Left ventricle myocardium superior (tissue), 1 donor: ENCODE measurements at places on chromosomes 2 and 18.

- DNase-seq, result peak; percentile 89
Observed at GRCh38 chr2:43018179-43019024, 208.0 kb downstream of the ZFP36L2 start.

GRCh38 chr2:163734881-163735684 lies 725 bp downstream of the FIGN start:
- no peak for DNase-seq

DNA sequence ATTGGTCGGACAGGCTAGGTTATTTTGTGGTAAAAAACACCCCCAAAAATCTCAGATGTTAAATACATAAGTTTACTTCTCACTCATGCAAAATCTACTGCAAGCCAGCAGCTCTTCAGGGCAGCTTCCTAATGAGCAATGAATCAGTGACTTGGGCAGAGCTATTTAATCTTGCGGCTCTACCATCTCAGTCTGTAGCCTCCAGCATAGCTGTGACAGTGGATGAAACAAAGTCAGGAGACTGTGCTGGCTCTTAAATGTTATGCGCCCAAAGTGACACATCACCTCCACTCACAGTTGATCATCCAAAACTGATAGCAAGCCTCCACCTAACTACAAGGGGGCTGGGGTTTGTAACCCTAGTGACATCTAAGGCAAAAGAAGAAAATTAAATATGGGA lies 571.9 kb downstream of the METTL4 start:
- no peak for DNase-seq

DNA sequence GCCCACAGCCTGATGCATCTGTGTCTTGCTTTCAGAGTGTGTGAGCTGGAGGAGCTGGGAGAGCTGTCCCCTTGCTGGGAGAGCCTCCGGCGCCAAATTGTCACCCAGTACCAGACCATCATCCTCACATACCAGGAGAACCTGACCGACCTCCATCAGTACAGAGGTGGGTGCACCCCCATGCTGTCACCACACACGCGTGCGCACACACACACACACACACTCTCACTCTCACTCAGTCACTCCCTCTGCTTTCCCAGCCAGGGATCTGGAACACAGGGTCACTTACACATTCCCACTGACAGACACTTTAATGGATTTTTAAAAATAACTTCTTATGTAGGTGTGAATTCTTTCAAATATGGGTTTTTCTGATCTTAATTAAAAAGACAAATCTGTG lies 64.5 kb downstream of the COA5 start:
- DNase-seq, result no peak

GRCh38 chr2:35614640-35615039 lies 740.9 kb upstream of the CRIM1 start:
- no peak for DNase-seq

DNA sequence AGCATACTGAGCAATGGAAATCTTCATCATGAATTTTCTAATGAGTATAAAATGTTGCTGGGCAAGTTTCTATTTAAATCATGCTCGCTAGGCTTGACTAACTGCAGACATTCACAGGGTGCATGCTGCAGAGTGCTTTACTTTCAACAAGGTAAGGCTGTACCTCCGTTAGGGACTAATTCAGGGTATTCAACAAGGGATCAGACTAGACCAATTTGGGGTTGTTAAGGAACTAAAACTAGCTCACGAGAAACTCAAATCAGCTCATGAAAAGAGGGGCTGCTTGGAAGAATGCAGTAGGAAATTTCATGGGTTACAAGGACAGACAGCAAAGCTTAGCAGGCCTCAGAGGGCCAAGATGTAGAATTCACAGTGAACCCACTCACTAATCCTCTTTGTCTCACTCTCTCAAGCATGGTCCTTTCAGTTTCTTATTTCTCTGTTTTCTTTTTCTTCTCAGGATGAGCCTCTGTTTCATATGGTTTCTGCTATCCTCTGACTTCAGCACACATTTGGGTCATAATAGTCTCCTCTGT lies 2.2 kb downstream of the MYO3B start:
- DNase-seq, result no peak

DNA sequence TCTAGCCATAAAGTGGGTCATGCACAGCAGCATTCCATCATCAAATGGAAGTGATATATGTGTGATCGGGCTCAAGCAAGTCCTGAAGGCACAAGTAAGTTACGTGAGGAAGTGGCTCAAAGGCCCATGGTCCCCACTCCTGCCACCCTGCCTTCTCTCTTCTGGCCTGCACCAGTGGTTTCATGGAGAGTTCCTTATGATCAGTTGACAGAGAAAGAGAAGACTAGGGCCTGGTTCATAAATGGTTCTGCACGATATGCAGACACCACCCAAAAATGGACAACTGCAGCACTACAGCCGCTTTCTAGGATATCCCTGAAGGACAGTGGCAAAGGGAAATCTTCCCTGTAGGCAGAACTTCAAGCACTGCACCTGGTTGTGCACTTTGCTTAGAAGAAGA lies 412.6 kb upstream of the SMIM21 start:
- no peak for DNase-seq

DNA sequence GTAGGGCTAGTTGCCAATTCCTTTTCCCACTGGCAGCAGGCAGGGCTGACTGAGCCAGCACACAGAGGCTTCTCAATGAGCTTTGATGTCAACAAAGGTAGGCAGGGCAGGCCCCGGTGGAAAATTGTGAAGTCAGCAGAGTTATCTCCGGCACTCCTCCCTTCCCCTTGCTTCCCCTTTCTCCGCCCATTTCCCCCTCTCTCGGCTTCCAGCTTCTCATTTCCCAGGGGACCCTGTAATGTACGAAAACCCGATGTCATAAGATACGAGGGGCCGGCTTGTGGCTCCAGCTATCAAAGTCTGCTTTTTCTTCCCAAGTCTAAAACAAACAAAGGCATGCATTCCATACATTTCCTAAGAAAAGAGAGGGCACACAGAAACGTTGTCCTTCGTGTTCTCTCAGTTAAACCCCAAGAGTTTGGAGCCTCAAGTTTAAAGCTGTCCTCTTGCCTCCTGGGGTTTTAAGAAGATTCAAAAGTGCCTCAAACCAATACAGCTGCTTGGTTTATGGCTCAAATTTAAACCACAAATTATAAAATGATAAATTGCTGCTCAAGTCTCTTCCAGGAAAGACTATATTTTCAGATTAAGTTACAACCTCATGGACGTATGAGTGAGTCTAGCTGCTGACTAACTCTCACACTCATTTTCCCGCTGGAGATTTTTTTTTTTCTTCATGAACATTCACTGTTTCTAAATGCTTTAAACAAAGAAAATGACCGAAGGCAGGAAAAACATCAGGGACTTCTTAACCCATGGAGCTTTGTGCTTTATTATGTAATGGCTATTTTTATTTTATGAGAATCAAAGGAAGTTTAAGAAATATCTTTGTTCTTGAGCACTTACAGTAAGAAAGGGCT lies 27.2 kb upstream of the EML4 start:
- peak; percentile 58 for DNase-seq

- DNase-seq, result no peak
Observed at GRCh38 chr2:171393487-171393886, 40.3 kb downstream of the METTL8 start.

- peak; percentile 54 for DNase-seq
Observed at GRCh38 chr2:215435280-215435869, 493 bp downstream of the FN1 start.

GRCh38 chr2:127044977-127045661 lies 61.8 kb downstream of the BIN1 start:
- peak; percentile 26 for DNase-seq

- no peak for DNase-seq
Observed at GRCh38 chr2:160694631-160695030, 201.0 kb upstream of the RBMS1 start.

- DNase-seq, result no peak
Observed at GRCh38 chr2:10833021-10833420, 20.4 kb upstream of the PDIA6 start.

GRCh38 chr2:75098856-75099255 lies 100.5 kb downstream of the TACR1 start:
- DNase-seq, result no peak

DNA sequence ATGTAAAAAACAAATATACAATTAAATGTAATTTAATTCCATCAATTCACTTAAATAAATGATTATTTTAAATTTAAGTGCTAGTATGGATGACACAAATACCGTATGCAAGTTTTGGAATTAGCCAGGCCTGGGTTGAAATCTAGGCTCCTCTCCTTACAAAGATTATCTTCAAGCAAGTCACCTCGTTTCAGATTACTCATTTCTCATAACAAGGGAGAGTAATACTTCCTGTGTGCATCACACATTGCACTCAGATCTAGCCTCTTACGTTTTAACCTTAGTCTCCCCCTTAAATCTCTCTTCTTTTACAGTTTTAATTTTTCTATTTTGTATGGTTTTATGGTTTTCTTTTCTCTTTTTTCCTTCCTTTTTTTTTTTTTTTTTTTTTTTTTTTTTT lies 1475.9 kb upstream of the NXPH2 start:
- no peak for DNase-seq

- DNase-seq, result no peak
Observed at GRCh38 chr18:13440277-13441248, 222.0 kb downstream of the LDLRAD4 start.

- peak; percentile 60 for DNase-seq
Observed at GRCh38 chr2:216792222-216793021, 67.4 kb downstream of the TNP1 start.

- no peak for DNase-seq
Observed at GRCh38 chr2:134225841-134226240, 28.0 kb upstream of the MGAT5 start.

DNA sequence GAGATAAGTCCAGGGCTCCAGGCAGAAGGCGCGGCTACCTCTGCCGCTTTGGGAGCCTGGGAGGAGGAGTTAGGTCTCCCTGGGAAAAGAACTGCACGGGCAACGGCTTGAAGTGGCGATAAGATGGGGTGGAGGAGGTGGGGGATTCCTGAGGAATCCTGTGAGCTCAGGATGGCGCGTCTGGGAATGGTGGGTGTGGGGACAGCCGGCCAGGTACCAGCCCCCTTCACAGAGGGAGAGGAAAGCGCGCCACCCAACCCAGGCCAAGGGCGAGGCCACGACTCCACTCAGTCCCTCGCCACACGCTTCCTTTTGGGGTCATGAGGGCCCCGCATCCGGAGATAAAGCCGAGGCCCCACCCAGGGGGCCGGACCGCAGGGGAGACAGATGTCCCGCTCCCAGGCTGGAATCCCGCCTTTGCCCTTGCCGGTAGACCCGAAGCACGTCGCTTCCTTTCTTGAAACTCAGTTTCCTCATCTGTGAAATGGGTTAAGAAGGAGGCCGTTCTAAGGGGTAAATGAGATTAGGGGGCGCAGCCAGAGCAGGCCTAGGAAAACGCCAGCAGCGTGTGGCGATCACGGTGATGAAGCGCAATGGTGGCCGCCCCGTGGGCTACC lies 1.7 kb upstream of the CTDSP1 start:
- peak; percentile 91 for DNase-seq

DNA sequence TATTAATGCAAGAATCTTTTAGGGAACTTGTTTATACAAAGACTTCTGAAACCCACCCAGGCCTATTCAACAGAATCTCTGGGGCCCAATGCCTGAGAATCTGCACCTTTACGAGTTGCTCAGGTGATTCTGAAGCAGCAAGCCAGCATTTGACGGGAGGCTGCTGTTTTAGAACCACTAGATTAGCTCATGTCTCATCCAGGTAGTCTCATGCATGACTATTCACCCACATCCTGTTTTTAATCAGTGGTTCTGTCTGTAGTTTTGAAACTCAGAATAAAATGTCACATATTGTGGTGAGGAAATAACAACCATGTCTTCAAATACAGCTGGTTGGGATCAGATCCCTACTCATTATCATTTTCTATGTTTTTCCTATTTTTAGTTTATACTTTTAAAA lies 39.5 kb downstream of the CYTIP start:
- no peak for DNase-seq

DNA sequence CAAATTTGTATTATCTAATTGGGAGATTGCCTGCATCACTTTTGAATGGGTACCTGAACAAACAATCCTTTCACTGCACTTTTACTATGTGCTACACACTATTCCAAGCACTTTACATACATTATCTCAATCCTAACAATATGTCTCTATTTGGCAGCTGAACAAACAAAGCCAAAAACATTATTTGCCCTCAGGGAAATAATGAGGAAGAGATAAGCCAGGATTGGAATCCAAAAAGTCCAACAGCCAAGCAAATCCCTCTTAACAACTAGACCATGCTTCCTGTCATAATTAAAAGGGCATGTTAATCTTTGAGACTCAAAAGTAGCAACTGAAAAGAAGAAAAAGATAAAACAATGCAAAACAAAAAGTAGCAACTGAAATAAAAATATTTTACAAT lies 32.1 kb downstream of the RPRD1A start:
- no peak for DNase-seq

DNA sequence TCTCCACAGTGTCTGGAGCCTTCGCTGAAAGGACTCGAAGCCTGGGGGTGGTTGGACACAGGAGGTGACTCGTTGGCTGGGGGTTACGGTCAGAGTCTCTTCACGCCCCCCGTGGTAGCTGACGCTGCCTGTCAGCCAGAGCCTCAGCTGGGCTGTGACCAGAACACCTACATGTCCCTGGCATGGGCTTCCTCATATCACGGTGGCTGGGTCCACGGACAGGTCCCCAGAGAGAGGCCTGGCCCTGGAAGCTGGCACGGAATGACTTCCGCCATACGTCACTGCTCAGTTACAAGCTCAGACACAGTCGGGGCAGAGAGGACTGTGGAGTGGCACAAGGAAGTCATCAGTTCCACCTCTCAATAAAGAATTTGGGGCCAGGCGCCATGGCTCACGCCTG lies 28.5 kb downstream of the ITGB1BP1 start:
- DNase-seq, result no peak

DNA sequence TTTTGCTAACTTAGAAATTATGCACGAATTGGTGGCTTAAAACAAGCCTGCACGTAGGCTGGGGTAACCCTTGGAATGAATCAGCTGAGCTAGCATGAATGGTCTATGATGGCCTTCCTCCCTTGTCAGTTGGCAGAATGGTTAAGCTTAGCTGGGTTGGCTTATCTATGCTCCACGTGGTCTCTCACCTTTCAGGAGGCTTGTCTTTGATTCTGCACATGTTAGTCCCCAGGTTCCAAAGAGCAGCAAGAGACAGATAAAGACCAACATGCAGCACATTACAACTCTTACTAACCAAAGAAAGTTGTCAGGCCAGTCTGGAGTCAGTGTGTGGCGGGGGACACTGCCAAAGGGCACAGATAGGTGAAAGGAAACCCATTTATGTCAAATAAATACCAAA lies 700.9 kb upstream of the SYT4 start:
- no peak for DNase-seq

DNA sequence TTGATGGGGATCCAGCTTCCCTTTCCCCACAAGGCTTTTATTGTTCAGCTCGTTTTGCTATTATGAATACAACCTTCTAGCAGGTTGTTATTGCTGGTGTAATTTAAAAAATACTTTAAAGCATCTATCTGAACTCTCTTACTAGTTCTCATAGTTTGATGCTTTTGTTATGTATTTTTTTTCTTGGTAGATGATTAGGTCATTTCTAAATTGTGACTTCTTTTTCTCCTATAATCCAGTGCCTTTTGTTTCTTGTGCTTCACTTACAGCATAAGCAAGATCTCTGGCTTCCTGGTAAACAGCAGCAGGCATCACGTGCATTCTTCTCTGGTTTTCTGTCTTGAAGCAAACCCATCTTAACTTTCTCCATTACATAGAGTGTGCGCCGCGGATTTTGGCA lies 96.1 kb downstream of the FAM168B start:
- DNase-seq, result no peak
